NCI-H1436 treated with DMSO at 0.1 percent for 48 hours (cell line): ENCODE measurements at places on chromosomes 16 and 17.

DNA sequence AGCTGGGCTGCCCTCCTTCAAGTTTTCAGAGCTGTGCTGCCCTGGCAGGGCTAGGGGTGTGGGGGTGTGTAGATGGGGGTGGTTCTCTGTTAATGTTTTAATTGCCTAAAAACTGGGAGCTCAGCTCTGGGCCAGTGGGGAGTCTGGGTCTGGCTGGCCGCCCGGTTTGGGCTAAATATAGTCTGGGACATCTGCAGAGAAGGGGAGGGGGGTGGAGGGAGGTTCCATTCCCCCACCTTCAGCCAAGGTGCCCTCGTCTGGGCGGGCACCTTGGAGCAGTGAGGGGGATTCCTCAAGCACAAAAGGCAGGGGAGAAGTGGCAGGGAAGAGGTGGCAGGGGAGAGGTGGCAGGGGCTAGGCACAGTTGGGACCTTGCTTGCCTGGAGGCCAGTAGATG lies 13.0 kb downstream of the RARA start:
- no peak for DNase-seq

- DNase-seq = peak; percentile 67
Observed at GRCh38 chr17:62807812-62808575, at the start of gene MARCHF10. TSS of gene MARCHF10 (minus strand) at chr17:62808314. CDS start at chr17:62801735, 6,579 bp downstream.

DNA sequence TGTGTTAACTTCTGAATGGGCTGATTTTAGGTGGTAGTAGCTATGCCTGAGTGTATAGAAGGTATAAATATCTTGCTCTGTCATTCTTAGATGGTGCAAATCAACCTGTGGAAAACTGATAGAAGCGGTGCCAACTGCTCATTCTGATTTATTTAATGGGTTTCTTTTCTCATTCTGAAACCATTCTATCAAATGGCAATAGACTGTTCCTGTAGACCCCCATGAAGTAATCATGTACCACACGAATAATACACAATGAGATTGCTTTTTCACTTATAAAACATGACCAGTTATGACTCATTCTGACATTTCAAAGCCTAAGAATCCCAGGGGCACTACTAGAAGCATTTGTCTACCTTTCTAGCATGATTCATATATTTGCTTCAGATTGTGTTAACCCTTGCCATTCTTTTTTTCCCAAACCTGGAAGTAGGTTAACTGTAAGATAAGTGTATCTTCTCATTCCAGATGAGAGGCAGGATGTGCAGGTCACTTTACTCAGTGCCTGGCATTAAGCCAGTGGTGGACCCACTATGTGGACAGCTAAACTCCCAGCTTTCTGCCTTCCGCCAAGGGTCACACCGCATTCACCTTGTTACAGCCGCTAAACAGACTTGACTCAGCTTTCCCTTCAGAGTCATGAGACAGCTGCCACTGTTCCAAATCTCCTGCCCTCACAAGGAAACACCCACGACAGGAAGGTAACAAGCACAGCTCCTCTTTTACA lies 16.4 kb upstream of the SLC16A11 start:
- DNase-seq = no peak

GRCh38 chr16:85279825-85280545 lies 167.7 kb upstream of the CIBAR2 start:
- no peak for DNase-seq

GRCh38 chr17:35795007-35795870 lies at the start of gene MMP28:
TSS of gene MMP28 (minus strand) at chr17:35795641. CDS start at chr17:35795377, 264 bp downstream.
- no peak for DNase-seq

DNA sequence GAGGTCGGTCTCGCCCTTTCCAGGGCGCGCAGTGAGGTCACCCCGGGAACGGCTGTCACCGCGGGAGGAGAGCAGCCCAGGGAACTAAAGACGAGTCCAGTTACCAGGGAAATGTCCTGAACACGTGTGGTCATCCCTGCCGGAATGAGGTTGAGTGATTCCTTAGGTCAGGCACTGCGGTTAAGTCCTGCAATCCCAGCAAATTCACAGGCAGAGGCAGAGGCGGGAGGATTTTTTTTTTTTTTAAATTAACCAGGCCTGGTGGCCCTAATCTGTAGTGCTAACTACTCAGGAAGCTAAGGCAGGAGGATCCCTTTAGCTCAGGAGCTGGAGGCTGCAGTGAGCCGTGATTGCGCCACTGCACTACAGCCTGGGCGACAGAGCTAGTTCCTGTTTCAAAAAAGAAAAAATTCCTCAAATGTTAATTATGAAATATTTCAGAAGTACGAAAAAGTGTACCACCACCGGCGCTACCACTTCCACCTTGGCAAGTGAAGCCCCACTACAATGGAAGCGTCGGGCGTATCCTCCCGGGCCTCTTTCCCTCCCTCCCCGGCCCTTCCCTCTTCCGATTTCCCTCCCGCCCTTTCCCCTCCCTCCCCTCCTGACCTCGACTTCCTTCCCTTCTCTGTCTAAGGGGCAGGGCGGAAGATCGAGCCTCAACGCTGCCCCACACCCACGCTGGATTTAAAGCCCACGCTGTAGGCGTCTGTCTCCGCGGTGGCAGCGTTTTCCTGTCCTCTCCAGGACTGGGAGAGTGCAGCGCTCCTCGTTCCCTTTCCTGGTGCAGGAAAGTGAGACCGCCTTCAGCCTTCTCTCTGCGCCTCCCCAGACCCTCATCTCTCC lies 27.3 kb downstream of the SLFN11 start:
- no peak for DNase-seq

GRCh38 chr17:80236911-80237310 lies 16.7 kb downstream of the SLC26A11 start:
- DNase-seq = no peak

DNA sequence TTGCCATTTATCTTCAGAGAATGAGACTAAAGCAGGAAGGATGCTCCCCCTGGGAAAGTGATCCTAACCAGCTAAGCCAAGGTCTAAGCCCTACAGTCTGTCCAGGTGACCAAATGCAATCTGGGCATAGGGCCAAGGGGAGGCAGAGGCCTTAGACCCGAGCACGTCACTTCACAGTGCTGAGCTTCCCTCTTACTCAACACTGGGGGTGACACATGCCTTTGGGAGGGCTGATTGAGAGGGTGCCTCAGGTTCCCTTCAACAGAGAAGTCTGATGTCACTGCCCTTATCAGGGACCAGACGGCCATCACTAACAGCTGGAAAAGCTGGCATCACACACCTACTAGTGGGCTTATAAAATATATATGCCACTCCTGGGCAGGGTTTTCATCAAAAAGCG lies 4.0 kb downstream of the CIAO2B start:
- no peak for DNase-seq

DNA sequence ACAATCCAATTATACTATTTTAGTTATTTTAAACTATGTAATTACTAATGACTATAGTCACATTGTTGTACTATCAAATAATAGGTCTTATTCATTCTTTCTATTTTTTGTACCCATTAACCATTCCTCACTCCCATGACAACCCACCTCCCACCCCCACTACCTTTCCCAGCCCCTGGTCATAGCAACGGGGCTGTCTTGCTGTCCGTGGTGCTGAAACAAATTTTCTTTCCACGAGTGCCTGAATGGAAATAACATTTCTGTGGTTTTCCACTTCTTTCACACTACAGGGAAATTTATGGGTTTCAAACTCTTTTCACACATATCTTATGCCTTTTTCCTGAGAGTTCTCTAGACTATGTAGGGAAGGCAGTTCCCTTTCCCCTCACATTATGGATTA lies 326.6 kb downstream of the PHKB start:
- no peak for DNase-seq

GRCh38 chr17:8126491-8127066 lies 2.7 kb upstream of the HES7 start:
- no peak for DNase-seq

- no peak for DNase-seq
Observed at GRCh38 chr17:21345236-21345635, 30.9 kb upstream of the KCNJ12 start.

- DNase-seq = no peak
Observed at GRCh38 chr16:69399361-69399760, 13.6 kb upstream of the TERF2 start.

DNA sequence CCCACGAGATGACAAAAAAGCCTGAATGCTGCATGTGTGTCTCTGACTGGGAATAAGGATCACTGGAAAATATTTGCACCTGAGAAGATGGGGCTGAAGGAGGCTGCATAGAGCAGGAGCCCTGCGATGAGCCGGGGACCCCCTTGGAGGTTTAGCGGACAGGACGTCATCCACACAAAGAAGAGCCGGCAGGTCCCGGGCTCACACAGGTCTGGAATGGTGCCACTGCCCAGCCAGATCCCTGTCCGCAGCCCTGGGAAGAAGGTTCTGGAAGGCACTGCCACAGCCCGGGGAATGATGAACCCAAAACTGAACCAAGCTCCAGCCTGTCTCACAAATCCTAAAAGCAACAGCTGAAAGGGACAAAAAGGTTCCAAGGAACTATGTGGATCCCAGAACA lies 101.8 kb downstream of the ANKRD11 start:
- no peak for DNase-seq

DNA sequence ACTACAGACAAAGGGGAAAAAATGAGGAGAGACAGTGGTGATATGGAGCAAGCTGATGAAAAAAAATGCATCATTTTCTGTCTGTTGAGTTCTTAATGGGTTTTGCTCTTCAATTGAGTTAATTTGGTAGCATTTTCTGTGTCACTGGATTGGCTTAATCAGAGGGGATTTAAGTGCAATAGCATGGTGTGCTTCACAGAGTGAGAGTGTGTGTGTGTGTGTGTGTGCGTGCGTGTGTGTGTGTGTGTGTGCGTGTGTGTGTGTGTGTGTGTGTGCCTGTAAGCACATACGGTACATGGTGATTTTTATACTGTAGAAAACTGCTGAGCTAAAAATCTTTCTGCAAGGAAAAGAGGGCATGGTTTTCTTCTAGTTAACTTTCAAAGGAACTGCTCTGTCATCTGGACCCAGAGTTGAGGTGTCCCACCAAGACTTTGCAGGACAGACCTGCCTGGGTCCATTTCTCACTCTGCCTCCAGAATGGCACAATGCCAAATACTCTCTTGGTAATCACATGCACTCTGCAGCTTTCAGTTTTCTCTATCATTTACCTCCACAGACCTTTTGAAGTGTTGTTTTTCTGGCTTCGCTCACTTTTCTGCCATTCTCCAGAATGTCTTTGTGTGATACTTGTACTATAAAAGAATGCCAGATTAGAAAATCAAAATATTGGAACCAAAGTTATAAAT lies 952.6 kb upstream of the SOX9 start:
- peak; percentile 46 for DNase-seq

DNA sequence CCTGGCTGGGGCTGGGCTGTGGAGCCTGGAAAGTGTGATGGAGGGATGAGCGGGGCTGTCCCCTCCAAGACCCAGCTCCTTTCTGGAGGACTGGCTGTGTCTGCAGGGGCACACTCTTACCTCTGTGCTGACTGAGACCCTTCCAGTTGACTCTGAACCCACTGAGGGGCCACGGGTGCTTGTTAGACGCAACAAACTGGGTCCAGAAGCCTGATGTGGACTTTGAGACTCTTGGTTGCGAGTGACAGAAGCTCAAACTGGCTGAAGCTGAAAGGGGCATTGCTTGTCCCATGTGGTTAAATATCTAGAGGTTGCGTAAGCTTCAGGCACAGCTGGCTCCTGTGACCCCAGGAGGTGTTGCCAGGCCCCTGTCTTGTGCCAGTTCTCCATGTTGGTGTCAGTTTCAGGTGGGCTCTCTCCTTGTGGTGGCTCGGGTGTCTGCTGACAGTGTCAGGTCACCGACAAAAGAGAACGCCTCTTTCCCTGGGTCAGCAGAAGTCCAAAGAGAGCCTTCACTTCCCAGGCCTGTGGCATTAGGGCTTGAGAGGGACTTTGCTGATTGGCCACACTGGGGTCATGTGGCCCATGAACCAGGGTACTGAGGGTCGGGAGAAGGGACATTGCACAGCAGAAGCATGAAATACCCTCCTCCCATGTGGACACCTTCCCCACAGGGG lies 16.7 kb downstream of the ADCY7 start:
- DNase-seq = no peak

- DNase-seq = no peak
Observed at GRCh38 chr17:16987830-16988601, 16.1 kb upstream of the TNFRSF13B start.

DNA sequence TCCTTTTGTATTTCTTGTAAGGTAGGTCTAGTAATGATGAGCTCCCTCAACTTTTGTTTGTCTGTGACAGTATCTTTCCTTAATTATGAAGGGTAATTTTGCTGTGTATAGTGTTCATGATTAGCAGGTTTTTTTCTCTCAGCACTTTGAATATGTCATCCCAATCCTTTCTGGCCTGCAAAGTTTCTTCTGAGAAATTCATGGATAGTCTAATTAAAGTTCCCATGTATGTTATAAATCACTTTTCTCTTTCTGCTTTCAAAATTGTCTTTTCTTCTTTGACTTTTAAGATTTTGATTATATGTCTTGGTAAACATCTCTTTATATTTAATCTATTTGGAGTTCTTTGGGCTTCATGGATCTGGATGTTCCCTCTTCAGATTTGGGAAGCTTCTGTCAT lies 54.3 kb upstream of the ZKSCAN2 start:
- DNase-seq = no peak
